ENCODE measurements at places on chromosomes 3 and 15. TPM values are rescaled to one million over a fixed set of nuclear protein-coding genes. Genes with fewer than 3 reads are reported as not detected.

- no peak for DNase-seq
Observed at GRCh38 chr3:191111722-191112121, 87.3 kb upstream of the OSTN start.

DNA sequence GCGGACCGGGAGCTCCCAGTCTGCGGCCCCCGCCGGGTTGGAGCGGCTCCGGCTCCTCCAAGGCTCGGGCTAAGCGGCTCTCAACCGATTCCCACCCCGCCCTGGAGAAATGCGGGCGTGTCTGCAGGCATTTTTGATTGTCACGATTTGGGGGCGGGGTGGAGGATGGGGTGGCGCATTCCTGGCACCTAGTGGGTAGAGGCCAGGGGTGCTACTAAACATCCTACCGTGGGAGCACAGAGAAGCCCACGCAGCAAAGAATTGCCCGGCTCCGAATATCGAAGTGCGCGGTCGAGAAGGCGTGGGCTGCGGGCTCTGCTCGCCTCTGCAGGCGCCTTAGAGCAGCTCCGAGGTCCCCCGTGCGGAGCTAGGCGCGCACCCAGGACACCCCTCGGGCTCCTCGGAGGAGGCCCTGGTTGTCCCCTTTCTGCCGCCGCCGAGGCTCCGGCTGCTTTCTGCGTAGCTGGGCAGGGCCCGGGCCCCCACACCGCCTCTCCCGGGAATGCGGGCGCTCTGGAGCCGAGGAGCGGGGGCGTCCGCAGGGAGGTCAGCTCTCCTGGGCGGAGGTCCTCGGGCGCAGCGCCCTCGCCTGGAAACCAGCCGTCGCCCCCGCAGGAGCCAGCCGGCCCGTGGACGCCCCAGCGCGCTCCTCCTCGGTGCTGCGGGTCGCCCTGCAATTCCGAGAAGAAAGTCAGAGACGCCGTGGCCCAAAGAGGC, 16.5 kb upstream of the LAMP3 start:
- DNase-seq, result peak; percentile 24

DNA sequence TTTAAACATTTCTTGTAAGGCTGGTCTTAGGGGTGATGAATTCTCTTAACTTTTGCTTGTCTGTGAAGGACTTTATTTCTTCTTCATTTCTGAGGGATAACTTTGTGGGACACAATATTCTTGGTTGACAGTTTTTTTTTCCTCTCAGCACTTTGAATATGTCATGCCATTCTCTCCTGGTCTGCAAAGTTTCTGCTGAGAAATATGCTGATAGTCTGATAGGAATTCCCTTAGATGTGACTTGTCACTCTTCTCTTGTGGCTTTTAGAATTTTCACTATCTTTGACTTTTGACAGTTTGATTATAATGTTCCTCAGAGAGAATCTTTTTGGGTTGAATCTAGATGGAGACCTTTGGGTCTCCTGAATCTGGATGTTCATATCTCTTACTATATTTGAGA, 23.3 kb upstream of the TF start:
- no peak for DNase-seq

- no peak for DNase-seq
Observed at GRCh38 chr3:169133178-169134161, 530.0 kb downstream of the MECOM start.

DNA sequence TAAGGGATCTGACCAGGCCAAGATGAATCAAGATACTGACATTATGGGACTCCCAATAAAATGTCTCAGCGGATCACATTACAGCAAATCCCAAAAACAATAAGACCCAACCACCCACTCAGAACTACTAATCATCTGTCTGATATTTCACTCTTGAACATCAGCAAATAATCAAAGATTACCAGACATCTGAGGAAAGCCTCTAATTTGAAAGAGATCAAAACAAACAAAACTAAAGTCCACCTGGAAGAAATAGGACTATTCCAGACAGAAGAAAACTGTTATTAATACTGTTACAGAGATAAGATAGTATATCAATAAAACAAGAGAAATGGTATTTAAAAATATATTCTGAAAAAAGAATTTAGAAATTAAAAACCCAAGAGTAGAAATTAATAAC, 29.0 kb downstream of the TP53BP1 start:
- no peak for DNase-seq

- no peak for DNase-seq
Observed at GRCh38 chr3:119380697-119381096, 82.7 kb downstream of the TMEM39A start.

GRCh38 chr3:189586941-189587663, 44.1 kb upstream of the TP63 start:
- no peak for DNase-seq

GRCh38 chr3:49940667-49941249, 808 bp downstream of the RBM6 start:
- DNase-seq, result no peak

DNA sequence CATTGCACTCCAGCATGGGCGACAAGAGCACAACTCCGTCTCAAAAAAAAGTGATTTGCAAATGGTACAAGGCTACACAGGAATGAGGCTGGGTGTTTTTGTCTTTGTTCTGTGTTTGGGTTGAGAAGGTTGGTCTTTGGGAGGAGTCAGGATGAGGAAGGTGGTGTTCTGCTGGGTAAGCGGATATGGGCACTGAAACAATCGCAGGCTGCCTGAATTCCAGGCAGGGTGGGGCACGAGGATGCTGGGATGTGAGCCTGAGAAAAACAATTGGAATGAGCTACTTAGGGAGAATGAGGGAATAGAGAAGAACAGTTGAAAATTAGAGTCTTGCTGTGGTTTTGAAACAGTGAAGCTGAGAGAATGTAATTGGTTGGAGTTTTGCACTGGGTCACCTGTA, 51.6 kb downstream of the ZBTB38 start:
- DNase-seq, result no peak

- no peak for DNase-seq
Observed at GRCh38 chr3:158961911-158962310, 160.1 kb downstream of the MFSD1 start.

DNA sequence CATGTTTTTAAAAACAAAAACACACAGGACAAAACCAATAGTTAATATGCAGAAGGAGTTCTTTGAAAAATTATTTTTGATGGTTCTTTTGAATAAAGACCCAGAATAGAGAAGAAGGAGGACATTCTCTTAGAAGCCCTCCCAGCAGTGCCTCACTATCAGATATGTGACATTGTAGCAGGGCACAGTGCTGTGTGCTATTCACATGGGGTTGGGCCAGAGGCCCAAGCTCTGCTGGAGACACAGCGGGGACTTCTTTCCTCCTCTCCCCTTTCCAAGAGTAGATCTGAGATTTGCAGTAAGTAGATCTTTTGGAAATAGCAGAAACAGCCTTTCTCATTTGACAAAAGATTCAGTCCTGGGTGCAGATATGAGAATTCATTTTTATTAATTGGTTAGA, 6.3 kb downstream of the GYG1 start:
- no peak for DNase-seq

GRCh38 chr3:186637686-186638085, 2.5 kb upstream of the FETUB start:
- no peak for DNase-seq

GRCh38 chr3:47428662-47429061, 47.1 kb downstream of the SCAP start:
- no peak for DNase-seq

GRCh38 chr15:43505738-43506137, 11.7 kb upstream of the MAP1A start:
- DNase-seq, result no peak

DNA sequence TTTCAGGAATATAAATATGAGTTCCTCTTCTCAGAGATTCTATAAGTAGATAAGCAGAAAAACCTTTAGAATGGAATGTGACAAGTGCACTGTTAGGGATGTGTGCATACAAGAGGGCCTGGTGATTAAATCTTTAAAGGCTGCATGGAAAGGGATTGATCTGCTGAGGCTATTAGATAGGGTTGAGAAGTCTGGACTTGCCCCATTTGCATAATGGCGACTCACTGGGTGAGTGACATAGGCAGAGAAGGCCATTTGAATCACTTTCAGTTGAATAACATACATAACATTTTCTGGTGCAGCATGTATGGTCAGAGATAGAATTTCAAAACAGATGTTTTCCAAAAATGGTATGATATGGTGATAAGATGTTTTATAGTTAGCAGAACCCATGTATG, 156.9 kb downstream of the ZNF621 start:
- no peak for DNase-seq

DNA sequence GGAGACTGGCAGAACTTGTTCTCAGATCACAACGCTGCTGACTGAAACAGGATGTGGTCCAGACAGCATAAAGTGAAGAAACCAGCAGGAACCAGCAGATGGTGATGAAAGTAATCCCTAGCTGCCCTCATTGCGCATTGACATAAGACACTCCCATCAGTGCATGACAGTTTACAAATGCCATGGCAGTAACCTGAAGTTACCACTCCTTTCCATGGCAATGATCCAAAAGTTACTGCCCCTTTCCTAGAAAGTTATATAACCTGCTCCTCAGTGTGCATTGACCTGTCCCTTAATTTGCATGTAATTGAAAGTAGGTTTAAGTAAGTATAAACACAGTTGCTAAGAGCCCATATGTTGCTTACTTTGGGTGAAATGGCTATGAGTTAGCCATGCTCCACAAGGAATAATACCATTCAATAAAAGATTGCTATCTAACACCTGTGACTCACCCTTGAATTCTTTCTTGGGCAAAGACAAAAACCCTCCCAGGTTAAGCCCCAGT, 149.1 kb upstream of the CD96 start:
- DNase-seq, result no peak

GRCh38 chr3:171390051-171390941, 69.9 kb downstream of the TNIK start:
- no peak for DNase-seq

Gene NR1I2
- total RNA-seq, result not detected

Gene IGSF11
- 9.3 TPM for total RNA-seq

Gene IGSF10
- 15.5 TPM for total RNA-seq

Gene FETUB
- total RNA-seq, result not detected

Gene VPS33B
- 6.5 TPM for total RNA-seq

Gene STXBP5L
- total RNA-seq, result not detected

Gene SERPINI2
- 2.8 TPM for total RNA-seq

Gene ACKR2
- total RNA-seq, result 2.4 TPM
